Suppressor macrophage (primary cell): ENCODE measurements at places on chromosomes 3 and 15.

- no peak for DNase-seq
These were observed 34.2 kb upstream of the SPTBN5 start for GRCh38 chr15:41928100-41928499.

DNA sequence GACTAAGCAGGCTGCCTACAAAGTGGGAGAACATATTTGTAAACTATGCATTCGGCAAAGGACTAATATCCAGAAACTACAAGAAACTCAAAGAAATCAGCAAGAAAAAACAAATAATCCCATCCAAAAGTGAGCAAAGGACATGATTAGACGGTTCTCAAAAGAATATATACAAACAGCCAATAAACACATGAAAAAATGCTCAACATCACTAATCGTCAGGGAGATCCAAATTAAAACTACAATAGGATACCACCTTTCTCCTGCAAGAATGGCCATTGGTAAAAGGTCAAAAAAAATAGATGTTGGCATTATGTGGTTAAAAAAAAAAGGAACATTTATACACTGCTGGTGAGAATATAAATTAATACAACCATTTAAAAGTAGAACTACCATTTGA is 259.6 kb upstream of the SLITRK3 start:
- DNase-seq: no peak

DNA sequence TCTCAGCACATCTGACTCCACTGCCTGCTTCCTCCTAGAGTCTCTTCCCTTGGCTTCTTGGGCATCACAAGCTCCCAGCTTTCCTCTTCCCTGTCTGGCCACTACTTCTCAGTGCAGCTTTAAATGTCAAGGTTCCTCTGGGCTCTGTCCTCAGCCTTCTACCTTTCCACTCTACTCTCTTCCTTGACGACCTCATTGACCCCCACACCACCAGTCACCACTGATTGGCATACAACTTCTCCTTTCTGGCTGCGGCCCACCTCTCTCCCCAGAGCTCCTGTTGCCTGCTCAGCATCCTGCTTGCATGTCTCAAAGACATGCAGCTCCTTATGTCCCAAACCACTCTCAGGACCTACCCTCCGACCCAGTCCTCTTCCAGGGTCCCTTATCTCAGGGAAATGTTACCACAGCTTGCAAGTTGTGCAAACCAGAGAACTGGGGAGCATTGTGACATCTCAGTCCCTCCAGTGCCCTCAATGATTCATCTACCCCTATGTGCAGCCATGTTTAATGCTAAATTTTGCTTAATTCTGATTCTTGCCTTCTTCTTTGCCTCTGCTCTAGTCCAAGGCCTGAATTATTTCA is 49.9 kb downstream of the TRPM1 start:
- DNase-seq: peak; percentile 16

DNA sequence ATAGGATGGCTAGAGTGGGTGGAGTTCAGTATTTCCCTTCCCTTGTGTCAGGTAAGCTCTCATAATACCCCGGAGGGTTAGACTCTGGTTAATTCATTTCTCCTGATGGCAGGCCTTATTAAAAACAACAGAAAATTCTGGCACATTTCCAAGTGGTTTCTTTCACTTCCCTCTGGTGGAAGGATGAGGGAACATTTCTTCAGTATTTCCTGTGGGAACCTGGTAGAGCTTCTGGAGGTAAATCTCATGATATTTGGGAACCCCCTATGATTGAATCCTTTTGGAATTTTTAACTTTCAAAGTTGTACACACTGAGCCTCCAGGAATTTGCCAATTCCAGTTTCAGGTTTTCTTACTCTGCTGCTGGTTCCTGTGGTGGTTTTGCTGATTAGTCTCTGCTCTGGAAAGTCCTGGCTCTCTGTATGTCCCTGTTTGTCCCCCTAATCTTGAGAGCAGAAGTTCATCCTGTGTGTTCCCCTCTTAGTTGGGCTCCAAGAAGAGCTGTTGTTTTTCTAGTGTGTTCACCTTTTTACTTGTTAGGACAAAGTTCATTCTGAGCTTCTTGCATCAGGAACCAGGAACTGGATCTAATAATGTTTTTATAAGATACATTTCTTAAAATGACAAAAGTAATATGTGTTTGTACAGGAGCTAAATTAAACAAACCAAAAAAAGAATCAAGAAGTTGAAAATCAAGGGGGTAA is 12.1 kb downstream of the CHRNA7 start:
- DNase-seq: no peak

DNA sequence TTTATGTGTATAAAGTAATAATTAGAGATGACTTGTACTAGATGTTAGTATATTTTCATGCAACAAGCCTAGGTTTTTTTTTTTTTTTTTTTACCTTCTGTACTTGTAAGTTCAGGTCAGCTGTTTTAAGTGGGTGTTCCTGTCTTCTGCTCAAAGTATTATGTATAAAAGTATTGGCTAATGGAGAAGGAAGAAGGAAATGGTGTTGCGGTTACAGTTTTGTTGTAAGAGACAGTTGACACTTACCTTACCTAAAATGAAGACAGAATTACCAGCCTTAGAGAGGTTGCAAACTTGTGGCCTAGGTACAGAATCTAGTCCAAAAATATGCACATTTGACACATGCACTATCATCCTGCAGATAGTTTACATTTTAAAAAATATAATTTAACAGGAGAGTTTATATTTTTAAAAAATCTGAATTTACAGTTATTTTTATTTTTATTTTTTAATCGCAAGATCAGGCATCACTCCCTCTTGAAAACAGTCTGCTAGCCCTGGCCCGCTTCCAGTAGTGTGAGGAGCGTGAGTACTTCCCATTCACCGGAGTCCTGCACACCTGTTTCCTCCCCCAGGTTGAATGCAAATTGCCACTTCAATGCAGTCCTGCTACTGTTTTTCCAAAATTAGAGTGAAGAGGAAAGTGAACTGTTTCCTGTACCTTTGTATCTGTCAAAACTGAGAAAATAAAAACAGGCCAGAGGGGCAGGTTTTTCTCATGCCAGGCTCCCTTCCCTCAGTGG is 224.3 kb upstream of the SOX2 start:
- no peak for DNase-seq

DNA sequence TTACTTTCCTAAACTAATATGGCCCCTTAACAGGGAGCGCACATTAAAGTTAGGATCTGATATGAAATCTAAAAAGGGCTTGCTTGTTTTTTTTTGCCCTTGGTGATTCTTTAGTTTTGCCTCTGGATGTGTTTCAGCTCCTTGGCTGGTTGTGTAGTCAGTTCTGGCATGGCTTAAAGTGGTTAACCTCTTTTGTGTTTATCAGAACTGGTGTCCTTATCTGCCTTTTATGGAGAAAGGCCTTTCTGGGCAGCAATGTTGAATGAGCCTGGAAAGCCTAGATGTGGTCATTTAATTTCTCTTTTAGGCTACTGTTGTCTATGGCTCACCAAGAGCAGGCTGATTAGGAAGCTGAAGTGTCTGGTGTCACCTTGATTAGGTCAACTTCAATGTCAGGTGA is 254.5 kb upstream of the ROPN1 start:
- DNase-seq: no peak

DNA sequence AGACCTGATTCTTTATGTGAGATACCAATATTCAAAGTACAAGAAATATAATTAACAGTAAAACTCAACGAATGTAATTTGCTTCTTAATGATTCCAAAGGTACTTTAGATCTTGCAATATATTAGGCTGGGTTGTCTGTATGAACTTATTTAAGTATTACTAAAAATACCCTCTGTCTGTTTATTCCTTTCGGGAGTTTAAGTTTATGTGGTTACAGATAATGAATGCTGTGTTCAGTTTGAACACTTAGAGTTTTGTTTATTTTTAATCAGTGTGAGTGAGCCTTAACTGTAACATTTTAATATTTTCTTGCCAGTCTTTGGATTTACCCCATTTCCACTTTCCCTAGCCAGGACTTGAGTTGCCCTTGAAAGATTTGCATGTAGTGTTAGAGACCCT is 3.5 kb downstream of the PDE8A start:
- no peak for DNase-seq

DNA sequence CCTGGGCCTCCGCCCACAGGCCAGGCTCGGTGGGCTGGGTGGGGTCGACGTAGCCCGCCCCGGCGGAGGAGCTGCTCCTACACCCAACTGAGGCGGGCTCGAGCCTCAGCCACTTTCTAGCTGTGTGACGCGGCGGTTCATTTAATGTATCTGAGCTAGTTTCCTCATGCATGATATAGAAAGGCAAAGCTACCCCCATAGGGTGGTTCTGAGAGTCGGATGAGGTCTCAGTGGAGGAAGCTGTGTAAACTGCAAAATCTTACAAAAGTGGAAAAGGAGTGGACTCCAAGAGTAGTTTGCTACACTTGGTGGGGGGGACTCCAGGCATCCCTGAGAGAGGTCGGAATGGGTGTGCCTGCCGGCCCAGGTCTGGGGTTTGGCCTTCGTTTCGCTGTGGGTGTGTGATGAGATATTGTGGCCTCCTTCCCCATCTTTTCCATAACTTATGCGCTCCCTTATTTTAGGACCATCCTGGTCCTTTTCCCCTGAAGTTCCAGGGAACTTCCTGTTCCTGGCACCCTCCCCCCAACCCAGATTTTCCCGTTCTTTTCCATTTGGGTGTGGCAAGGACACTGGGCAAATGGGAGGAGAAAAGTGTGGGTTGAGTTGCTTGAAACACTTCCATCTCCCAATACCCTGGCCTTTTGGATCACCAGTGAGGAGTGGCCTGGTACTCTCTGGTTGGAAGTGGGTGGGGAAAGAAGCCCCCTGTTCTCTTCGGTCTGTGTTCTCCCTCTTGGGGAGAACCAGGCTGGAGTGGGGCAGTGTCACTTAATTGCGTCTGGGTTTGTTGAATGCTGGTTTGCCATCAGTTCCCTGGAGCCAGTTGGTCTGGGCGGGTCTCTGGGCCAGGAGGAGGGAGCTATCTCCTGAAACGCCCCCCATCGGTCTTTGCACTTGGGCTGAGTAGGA is 1.1 kb downstream of the PDIA5 start:
- peak; percentile 27 for DNase-seq

DNA sequence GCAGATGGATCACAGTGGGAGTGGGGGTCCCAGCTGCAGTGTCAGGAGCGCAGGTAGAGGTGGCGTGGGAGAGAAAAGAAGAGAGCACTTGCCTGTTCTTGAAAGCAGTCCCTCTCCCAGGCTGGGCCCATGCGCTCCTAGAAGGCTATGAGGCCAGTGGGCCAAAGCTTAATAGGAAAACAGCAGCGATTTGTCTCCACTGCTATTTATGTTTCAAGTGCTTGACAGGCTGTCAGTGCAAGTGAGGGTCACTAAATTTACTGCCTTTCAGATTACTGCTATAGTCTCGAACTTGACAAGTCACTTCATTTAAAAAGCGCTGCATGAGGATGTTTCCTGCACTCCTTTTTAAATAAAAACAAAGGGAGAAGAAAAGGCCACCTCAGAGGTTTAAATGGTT is 239.5 kb downstream of the GAP43 start:
- DNase-seq: no peak

DNA sequence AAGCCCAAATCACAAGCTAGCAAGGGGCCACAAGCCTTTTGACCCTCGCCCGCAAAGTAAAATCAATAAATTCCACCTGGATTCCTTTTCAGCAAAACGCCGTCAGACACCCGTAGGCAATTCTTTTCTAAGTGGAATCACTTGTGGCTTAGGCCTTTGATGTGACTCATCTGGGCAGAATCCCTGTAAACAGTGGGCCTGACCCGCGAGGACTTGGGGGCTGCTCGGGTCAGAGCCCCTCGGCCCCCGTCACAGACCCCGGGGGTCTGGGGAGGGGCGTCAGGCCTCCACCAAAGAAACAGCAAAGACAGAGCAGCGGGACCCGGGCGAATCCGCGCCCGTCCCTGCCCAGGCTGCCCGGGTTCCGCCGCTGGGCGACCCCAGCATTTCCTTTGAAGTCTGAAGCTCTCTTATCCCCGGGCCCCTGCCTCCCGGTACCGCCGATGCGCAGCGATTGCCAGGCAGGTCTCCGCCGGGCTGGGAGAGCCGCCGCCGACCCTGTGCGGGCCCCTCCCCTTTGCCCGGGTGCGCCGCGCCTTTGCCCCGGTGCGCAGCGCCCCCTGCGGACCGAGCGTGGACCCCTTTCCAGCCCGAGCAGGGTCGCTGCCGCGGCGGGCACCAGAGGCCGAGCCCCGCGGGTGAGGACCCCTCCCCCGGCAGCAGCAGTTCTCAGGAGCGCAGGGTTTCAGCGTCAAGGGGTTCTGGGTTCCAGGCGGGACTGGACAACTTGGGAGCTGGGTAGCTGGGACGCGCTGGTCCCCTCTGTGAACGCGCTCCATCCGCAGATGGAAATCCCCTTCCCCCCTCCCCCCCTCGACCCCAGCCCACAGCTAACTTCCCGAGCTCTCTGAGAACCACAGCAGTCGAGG is 178.3 kb downstream of the UACA start:
- no peak for DNase-seq

- peak; percentile 64 for DNase-seq
These were observed 48.5 kb downstream of the KATNBL1 start for GRCh38 chr15:34161329-34161963.
